ENCODE measurements at places on chromosomes 6 and 20.

DNA sequence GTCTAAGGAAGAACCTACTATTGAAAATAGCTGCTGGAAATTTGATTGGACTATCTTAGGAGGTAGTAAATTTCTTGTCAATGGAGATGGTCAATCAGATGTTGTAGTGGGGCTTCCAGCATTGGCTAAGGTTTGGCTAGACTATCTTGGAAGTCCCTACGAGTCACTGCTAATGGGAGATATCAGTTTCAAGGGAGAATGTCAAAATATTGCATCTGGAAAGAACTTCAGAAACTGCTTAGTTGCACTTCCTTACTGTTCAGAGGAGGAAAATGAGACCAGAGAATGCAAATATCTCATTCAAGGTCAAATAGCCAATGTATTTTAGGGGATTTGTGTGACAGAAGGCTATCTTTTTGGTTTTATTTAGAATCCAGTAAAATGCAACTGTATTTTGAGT is 53.5 kb upstream of the CCN2 start:
- DNase-seq: no peak

GRCh38 chr6:146974351-146974750 is 229.9 kb upstream of the STXBP5 start:
- no peak for DNase-seq

DNA sequence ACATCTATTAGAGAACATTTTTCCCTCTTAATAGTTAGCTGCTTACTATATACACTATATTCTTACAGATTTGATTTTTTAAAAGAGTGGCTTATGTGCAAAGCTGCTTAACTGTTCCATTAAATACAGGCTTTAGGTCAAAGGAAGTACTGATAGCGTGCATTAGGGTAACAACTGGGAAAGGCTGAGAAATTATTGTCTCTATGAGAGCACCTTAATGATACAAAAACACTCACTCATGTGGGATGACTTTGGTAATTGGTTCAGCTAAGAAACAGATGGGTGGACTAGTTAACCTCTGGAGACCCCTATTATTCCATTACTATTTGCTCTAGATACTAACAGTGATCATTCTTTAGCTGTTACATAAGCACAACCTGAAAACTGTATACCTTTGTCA is 4.0 kb downstream of the DCDC2 start:
- DNase-seq: no peak

- DNase-seq: no peak
Observed at GRCh38 chr20:20333866-20334265, 34.0 kb upstream of the INSM1 start.

DNA sequence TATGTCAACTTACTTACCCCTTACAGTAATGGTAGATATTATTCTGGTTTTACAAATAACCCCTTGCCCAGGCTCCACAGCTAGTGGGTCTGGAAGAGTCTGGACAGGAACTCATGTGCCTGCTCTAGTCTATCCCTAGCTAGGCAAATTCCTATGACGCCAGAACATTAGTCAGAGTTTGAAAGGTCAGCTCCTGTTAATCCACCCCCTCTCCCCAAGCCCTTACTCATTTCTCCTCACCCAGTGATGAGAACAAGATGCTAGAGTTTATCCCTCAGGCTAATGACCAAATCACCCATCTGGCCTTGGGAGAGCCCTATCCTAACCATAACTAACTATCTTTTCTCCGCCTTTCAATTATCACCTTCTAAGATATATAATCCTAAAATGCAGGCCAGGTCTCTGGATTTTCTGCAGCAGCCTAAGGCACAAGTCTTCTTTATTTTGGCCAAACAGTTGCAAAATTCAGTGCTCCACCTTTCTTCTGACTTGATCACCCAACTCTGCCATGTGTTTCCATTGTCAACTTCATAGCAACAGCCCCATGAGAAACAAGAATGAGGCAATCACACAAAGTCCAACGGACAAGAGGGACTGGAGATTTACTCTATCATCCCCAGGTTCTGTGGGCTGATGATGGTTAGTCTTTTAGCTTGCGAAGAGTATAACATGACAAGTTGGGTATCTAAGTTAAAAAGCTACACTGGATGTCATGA is 113.3 kb downstream of the TASP1 start:
- DNase-seq: peak; percentile 42

DNA sequence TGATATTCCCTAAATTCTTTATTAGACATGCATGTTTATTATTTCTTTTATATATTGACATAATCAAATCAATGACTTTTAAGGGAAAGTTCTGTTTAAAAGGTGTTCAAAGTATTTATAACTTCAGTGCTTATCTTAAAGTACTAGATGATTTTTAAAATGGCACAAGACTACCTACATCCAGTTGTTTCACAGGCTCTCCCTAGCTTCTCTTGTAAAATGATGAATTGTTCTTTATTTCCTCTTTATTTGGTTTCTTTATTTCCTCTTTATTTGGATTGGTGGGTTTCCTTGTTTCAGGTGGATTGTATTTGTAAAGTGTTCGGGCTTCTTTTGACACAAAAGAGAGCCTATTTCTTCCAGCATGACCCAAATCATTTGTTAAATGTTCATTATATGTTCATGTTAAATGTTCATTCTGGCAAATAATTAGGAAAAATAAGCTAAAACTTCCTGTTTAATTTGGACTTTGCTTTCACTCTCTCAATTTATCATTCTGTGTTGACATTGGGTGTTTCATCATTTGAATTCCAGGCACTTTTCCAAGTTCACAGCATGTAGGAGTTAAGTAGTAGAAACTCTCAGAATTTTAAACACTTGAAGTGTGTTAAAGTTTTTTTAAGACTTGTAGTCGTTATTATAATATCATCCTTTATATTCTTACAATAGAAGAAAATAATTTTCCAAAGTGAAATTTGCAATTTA is 24.6 kb downstream of the MLIP start:
- peak; percentile 31 for DNase-seq

DNA sequence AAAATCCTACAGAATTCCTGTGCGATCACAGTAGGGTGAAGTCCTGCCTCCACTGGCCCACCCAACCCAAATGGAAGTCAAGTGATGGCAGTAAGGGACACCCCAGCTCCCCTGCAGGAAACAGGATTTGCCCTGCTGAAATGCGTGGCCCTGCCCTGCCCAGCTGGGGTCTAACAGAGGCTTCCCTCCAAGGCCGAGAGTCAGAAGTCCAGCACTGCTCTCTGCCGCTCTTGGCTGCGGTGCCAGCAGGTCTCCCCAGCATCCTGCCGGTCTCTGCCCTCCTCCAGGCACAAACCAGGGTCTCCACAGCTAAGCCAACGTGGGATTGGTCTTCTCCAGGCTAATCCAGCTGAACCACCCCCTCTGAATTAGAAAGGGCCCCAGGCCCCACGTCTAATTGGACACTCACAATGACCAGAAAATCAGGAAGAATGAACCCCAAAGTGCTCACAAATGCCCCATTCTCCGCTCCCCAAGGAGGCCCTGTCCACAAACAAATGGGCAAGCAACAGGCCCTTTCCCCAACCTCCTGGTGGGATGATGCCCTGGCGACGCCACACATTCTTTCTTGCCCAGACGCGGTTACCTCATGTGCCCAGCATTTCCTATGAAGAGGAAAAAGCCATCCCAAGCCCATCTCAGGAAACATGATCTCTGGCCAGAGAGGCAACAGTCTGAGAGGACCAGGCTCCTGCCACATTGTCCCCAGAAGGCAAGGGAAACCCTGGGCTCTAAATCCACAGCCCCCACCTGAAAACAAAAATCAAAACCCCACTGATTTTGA is 117.2 kb downstream of the BANF2 start:
- no peak for DNase-seq
